ENCODE measurements at places on chromosomes 16 and 17. TPM values are rescaled to one million over a fixed set of nuclear protein-coding genes. Genes with fewer than 3 reads are reported as not detected.

RAB26 gene
- total RNA-seq: 0.67 TPM

DNA sequence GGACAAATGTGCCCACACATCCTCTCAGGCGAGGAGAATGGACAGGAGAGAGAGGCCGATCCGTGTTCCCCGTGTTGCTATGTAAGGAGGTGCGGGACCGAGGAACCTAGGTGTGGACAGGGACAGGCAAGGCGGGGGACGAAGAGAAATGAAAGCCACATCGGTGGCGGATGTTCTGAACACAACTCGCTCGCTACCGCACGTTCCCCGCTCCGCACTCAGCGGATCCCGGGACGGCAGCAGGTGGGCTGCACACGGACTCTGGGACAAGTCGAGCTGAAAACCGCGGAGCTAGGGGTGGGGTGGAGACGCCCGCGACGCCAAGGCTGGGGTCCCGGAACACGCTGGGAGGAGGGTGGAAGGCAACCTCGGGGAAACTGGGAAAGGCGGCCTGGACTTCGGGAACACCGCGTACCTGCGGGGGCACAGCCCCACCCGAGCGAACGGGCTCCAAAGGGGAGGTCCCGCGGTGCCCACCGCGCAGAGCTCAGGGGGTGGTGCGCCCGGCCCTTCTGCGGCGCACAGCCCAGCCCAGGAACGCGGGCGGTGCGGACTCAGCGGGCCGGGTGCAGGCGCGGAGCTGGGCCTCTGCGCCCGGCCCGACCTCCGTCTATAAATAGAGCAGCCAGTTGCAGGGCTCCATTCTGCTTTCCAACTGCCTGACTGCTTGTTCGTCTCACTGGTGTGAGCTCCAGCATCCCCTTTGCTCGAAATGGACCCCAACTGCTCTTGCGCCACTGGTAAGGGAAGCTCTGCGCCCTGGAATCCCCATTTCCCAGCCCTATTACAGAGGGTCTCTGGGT lies at the start of gene MT1E:
Gene MT1E, plus strand, starts transcription at position 642 of the 803 bp plus-strand sequence. Its CDS starts 71 bp downstream, at position 713.
- DNase-seq: peak; percentile 92

DNA sequence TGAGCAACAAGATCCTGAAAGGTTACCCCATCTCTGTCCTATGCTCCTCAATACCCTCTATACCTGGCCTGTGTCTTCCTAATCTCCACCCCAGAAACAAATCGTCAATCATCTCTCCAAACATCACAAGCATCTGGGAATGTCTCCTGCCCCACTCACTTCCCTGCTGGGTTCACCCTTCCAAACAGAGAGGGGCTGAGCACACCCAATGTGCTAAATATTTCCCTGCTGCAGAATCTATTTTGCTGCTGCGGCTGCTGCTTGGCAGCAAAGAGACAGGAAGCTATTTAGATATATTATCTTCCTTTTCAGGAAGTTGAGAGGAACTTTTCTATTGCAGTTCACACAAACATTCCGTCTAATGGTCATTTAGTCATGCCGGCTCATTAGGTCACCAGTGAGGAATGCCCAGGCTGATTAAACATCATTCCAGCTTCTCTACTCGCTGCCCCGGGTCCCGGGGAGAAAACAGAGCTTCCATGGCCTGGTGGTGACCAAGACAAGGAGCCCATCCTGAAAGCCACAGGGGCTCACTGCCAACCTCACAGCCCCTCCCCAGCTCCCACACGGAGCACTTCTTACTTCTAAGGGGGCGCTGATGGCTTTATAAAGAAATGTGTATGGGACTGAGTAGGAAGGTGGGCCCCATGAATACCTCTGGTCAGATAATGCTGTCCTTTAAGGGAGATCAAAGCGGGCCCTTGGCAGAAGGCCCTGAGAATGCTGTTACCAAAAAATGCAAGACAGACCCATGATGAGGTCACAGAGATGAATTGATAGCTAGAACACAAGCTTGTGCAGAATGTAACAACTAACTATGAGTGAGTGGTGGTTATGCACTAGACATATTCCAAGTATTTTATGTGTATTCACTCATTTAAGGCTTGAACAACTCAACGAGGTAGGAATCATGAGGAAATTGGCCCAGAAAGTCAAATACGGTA lies 218.3 kb downstream of the SOX9 start:
- DNase-seq: no peak

DNA sequence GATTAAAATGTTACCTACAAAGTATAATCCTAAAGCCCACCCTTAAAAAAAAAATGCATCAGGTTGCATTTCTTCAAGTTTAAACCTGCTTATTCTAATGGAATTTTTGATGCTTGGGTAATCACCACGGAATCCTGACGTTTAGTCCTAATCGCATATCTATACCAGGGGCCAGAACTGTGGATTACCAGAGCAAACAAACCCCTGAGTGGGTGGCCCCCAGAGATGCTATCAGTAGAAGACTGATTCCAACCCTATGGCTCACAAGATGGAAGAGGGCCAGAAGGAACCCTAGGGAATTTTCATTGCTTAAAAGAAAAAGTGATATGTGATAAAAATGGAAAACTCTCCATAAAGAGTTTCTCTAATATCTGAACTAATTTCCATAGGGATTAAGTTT lies 152.2 kb upstream of the NOG start:
- no peak for DNase-seq

SLC16A13 gene
- 10.1 TPM for total RNA-seq

MYO15B gene
- total RNA-seq: 193 TPM

DNA sequence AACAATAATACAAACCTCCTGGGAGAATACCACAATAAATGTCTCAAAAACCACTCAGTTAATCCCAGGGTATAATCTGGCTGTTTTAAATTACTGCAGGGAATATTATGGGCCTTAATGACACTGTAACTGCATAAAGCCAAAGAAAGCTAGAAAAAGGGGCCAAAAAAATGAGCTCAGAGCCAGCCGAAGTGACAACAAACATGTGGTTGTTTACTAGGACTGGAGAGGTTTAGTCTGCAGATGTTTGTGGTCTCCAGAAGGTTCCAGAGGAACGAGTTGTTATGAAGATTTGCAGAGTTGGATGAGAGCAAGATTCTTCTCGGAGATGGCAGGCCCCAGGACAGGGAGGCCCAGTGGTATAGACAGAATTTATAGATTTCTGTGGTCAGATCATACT lies 97.1 kb upstream of the AKTIP start:
- DNase-seq: no peak

GRCh38 chr17:3512505-3513171 lies 36.8 kb downstream of the ASPA start:
- no peak for DNase-seq

CCL14 gene
- 110 TPM for total RNA-seq

TBC1D3D gene
- total RNA-seq: not detected

GRCh38 chr16:72211110-72211509 lies 39.2 kb upstream of the PMFBP1 start:
- DNase-seq: no peak

GRCh38 chr16:14549789-14550153 lies 80.3 kb downstream of the PARN start:
- no peak for DNase-seq

CDH11 gene
- 176 TPM for total RNA-seq

- no peak for DNase-seq
These were observed 13.9 kb downstream of the ABR start for GRCh38 chr17:1165836-1166235.

MYH11 gene
- 106 TPM for total RNA-seq

DNA sequence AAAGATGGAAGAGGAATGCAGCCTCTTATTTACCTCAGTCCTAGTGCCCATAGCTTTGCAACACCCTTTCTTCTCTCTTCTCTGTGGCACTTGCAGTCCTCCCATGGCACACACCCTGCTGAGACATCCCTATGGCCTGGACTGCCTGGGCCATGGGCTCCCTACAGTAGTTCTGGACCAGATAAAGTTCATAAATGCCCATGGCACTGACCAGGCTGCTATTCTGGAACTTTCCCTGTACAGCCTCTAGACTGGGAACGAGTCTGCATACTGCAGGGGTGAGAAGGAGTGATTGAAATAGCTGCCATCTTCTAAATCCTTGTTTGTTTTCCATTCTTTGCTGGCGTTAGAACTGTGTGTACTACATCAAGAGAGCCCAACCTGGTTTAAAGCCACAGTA lies 24.5 kb upstream of the ADAM11 start:
- DNase-seq: no peak

CARD14 gene
- 1.1 TPM for total RNA-seq

DNA sequence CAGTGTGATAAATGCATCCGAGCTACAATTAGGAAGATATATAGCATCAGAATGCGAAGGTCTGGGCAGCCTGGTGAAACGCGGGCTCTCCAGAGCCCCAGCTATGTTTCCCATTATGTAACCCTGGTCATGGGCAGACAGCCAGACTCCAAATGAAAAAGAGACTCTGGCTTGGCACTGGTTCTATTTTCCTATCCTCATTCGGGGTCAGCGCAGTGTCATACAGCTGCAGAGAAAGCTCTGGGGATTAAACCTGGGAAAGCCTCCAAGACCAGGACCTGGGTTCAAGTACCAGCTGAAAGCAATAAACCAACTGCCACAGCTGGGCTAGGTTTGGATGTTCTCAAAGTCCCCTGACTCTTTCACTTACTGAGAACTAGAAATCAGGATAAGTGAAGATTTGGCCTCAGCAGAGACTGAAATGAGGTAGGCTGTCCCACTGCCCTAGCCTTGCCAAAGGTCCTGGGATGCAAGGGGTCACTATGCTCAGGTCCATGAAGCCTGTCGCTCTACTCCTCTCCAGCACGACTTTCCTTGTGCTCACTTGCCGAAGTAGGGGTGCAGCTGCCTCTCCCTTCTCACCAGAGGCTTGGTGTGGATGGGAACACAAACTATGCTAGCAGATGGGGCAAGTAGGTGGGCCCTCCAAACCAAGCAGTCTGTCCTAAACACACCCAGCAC lies 123.8 kb downstream of the SMG6 start:
- no peak for DNase-seq

DNA sequence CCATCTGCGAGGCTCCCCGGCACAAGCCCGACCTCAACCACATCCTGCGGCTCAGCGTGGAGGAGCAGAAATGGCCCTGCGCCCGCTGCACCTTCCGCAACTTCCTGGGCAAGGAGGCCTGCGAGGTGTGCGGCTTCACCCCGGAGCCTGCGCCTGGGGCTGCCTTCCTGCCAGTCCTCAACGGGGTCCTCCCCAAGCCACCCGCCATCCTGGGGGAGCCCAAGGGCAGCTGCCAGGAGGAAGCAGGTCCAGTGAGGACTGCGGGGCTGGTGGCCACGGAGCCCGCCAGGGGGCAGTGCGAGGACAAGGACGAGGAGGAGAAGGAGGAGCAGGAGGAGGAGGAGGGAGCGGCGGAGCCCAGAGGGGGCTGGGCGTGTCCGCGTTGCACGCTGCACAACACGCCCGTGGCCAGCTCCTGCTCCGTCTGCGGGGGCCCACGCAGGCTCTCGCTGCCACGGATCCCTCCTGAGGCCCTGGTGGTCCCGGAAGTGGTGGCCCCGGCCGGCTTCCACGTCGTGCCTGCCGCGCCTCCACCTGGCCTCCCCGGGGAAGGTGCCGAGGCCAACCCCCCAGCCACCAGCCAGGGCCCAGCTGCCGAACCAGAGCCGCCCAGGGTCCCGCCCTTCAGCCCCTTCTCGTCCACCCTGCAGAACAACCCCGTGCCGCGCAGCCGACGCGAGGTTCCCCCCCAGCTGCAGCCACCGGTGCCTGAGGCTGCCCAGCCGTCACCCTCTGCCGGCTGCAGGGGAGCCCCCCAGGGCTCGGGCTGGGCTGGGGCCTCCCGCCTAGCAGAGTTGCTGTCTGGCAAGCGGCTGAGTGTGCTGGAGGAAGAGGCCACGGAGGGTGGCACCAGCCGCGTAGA lies 13.1 kb upstream of the PRR35 start:
- DNase-seq: peak; percentile 85

- DNase-seq: no peak
These were observed 114.5 kb downstream of the AXIN2 start for GRCh38 chr17:65446838-65447526.

RNF227 gene
- total RNA-seq: 8.0 TPM

HP gene
- total RNA-seq: 94.2 TPM

PRAC2 gene
- not detected for total RNA-seq

GRCh38 chr16:2710711-2711231 lies 9.3 kb downstream of the PRSS27 start:
- no peak for DNase-seq

- DNase-seq: no peak
These were observed 605.5 kb downstream of the TOX3 start for GRCh38 chr16:51941412-51941811.

UTS2R gene
- total RNA-seq: not detected

GRCh38 chr16:65005696-65006095 lies 116.2 kb downstream of the CDH11 start:
- DNase-seq: no peak

DNA sequence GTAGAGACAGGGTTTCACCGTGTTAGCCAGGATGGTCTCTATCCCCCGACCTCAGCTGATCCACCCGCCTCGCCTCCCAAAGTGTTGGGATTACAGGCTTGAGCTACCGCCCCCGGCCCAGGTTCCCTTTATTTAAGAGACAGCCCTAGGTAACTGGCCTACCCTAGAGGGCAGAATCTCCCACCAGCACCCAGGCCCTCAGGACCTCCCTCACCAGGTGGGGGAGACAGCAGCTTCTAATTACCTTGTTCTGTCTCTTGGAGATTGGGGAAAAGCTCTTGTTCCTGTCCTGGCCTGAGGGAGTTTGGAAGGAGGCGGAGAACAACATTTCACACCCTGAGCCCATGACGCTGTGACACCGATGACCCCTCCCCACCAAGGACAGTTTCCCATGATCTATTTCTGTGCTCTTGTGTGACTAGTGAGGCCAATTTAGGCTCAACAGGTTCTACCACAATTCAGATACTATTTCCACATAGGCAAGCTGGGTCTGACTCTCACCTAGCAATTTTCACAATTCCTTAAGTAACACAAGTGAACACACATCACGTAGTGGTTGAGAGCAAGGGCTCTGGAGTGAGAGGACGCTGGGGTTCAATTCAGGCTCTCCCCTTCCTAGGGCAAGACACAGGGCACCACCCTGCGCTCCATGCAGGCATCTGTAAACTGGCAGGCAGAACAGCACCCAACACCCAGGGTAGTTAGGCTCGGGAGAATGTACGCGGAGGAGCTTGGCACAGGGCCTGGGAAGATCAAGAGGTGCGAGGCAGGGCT lies 20.4 kb downstream of the HDAC5 start:
- DNase-seq: no peak

KRT33B gene
- not detected for total RNA-seq

TMEM231 gene
- total RNA-seq: 4.5 TPM

CDRT15L2 gene
- not detected for total RNA-seq

DNA sequence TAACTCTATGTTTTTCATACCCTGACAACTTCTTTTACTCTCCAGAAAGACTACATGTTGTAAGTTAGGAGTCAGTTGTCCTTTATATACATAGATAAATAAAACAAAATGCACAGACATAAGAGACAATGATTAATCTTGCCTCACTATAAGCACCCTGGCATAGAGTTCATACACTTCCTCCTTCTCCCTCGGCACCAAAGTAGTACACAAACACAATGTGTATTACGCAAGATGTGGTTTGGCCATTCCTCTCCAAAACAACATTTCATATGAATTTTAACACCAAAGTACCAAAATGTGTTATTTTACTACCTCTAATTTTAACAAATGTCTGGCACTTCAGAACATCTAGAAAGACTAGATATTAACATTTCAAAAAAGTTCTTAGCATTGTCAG lies 17.2 kb upstream of the SLFN11 start:
- no peak for DNase-seq

GRCh38 chr17:48048384-48049126 lies 396 bp downstream of the NFE2L1 start:
- peak; percentile 96 for DNase-seq
